Activated naive CD4-positive, alpha-beta T cell (primary cell): ENCODE measurements at places on chromosomes 5 and 9.

- no peak for DNase-seq
Measured at GRCh38 chr9:103474156-103474555, 479.0 kb downstream of the CYLC2 start.

- no peak for DNase-seq
Measured at GRCh38 chr5:41878173-41878572, 7.9 kb upstream of the OXCT1 start.

DNA sequence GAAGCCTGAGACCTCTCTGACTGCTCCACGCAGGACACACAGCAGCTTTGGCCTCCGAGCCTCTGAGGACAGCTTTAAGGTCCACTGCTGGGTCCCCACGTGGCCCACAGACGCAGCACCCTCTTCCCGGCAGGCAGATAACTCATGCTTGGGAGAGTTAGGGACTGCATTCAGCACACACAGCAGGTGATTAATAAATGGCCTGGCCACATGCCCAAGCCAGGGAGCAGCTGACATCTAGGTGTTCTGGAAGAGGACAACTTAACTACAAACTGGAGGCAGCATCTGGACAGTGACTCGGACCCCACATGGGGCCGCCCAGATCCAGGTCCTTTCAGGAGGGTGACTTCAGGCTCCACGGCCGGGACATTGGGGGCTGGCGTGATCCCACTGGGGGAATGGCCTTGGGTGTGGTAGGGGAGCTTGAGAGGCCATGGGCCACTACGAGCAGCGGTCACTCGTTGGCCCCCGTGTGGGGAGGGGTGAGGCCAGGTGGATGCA, 11.3 kb downstream of the NINJ1 start:
- no peak for DNase-seq

DNA sequence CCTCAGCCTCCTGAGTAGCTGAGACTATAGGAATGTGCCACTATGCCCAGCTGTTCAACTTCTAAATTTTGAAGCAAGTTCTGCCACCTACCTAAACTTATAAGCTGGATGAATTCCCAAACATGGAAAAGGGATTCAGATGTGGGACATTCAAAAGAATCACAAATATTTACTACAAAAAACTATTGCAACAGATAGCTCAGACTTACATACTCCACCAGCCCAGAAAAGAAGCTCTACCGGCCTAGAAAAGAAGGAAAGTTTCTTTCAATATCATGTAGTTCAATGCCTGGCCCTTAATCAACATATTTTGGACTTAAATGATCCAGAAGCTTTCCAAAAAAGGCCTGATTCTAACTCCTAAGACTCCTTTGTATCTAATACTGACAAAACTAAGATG, 23.8 kb downstream of the SH3RF2 start:
- DNase-seq: no peak

- no peak for DNase-seq
Measured at GRCh38 chr5:173753307-173754168, 134.6 kb upstream of the CPEB4 start.

DNA sequence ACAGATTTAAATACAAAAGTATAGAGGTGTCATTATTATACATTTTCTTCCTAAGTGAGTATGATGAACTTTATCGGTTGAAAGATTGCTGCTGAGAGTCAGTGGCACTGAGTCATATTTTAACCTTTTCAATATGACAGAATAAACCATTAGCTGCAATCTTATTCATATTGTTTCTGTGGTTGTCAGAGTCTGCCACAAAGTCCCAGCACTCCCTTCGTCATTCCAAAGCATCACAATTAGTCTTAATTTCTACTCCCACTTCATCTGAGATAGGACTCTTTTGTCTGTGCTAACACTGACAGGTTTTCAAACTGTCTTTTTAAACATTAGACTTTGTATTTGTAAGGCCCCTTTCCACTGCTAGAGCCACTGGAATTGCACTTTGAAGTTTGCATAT, 656.9 kb downstream of the MTRR start:
- no peak for DNase-seq

GRCh38 chr5:136058039-136058971, 29.5 kb downstream of the TGFBI start:
- no peak for DNase-seq

DNA sequence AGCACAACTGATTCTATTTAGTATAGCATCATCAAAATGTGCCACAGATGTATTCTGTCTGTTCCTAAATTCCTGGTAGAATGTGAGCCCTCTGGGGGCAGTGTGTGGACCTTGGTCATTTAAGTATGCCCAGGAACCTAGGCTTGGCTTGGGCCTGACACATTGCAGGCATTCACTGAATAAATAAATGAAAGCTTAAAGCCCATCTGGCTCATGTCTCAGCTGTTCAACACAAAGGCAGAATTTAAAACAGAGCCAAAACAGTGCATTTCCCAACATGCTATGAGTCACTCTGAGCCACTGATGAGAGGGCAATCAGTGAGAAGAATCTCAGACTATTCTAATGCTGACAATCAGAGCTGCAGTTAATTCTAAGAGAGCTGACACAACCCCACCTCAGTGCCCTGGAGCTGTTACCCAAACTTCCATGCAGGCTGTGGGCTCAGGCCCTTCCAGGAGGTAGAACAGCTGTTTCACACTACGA, 8.1 kb downstream of the FAM193B start:
- no peak for DNase-seq

GRCh38 chr5:124979251-124979650, 232.8 kb upstream of the ZNF608 start:
- DNase-seq: no peak

- DNase-seq: no peak
Measured at GRCh38 chr9:35907711-35908503, 1.4 kb upstream of the SPAAR start.

GRCh38 chr9:115008536-115009270, 78.3 kb upstream of the TNFSF8 start:
- DNase-seq: no peak

GRCh38 chr5:96957254-96958049, 21.6 kb downstream of the LNPEP start:
- DNase-seq: no peak

GRCh38 chr9:93299418-93300174, 115.7 kb downstream of the WNK2 start:
- DNase-seq: no peak

GRCh38 chr5:178287091-178287790, 54.6 kb upstream of the PHYKPL start:
- DNase-seq: no peak

- no peak for DNase-seq
Measured at GRCh38 chr9:10204276-10204675, 408.5 kb downstream of the PTPRD start.

DNA sequence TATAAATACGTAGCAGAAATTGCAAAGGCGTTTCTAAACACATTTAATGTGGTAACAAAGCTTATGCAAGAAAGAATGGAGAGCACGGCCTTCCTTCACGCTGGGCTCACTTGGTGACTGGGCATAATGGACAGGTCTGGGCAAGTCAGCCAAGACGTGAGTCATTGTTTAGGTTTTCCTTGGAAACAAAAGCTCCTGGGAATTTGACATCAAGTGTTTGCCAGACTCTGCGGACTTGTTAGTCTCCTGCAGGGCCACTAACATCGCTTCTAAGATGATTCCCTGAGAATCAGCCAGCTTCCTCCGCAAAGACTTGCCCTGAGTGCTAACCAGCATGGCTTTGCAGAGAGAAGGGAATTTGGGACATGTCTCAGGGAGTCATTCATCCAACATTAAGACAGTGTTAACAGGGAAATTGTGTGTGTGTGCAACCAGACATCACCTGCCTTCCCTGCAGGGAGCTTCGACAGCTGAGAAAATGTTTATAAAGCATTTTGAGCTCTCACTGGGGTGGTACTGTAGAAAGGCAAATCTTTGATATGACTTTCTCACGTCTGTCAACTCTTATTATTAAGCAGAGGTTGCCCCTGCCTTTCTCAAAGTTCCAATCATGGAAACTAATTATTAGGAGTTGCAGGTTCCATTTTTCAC, 182.5 kb downstream of the NTRK2 start:
- no peak for DNase-seq

- DNase-seq: no peak
Measured at GRCh38 chr9:34512131-34513078, 10.4 kb downstream of the ENHO start.

DNA sequence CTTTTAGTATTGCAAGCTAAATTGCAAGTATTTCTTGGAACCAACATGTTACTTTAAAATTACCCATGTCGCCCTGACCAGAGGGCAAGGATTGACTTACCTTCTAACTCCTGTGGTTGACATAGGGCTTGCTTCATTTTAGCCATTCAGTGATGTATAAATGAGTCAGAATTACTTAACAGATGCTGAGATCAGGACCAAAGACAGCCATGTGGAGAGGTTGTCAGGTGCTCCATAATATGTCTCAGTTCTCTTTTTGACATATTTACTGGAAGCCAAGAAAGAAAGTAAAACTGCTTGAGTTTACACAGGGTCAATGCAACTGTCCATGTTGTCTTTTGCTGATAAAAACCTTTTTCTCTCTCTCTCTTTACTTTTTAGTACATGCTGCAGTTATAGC, 33.2 kb downstream of the F2RL2 start:
- DNase-seq: no peak

GRCh38 chr9:90365666-90366065, 277.0 kb downstream of the DIRAS2 start:
- DNase-seq: no peak

DNA sequence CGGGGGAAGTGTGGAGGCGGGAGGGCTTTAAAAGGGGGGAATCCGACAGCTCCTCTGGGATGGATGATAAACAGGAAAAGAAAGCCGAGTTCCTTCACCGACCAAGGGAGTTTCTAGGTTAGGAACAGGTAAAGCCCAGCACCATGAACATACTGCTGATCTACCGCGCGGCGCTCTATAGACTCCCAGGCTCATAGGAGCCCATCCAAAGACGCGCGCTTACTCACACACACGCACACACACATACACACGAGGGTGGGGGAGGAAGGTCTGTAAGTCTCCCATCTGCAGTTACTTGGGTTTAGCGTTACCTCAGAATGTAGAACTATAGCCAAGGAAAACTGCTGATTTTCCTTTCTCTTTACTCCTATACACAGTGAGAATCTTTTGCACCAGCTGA, 2.6 kb upstream of the GABRB2 start:
- DNase-seq: no peak

DNA sequence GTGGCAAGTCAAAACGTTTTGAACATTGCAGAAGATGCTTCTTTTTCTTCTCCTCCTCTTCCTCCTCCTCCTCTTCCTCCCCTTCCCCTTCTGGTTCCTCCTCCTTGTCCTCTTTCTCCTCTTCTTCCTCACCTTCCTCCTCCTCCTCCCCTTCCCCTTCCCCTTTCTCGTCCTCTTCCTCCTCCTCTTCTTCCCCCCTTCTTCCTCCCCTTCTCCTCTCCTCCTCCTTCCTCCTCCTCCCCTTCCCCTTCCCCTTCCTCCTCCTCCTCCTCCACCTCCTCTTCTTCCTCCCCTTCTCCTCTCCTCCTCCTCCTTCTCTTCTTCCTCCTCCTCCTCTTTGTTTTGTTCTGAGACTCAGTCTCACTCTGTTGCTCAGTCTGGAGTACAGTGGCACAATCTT, 167.0 kb upstream of the SV2C start:
- DNase-seq: no peak

GRCh38 chr5:134088291-134088690, 26.2 kb upstream of the TCF7 start:
- no peak for DNase-seq

GRCh38 chr9:107029146-107029545, 166.2 kb downstream of the ZNF462 start:
- no peak for DNase-seq
